ENCODE measurements at places on chromosomes 3 and 15.

DNA sequence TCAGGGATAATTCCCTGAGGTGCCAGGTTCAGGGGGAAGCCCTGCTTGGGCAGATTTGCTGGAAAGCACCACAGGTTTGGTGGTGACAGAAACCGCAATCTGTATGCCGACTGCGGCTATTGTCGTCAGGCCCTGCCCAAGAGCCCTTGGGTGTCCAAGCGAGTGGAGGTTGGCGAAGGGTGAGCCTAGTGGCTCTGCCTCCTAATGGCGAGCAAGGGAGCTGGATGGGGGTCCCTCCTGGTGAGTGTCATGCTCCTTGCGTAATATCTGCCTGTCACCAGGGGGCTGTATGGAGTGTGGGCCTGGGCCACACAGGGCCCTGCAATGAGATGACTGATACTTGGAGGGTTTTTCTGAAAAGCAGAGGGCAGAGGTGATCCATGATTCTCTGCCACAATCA is 101.6 kb downstream of the EPHB1 start:
- no peak for DNase-seq

GRCh38 chr3:62248734-62249483 is 124.4 kb downstream of the FEZF2 start:
- no peak for DNase-seq

DNA sequence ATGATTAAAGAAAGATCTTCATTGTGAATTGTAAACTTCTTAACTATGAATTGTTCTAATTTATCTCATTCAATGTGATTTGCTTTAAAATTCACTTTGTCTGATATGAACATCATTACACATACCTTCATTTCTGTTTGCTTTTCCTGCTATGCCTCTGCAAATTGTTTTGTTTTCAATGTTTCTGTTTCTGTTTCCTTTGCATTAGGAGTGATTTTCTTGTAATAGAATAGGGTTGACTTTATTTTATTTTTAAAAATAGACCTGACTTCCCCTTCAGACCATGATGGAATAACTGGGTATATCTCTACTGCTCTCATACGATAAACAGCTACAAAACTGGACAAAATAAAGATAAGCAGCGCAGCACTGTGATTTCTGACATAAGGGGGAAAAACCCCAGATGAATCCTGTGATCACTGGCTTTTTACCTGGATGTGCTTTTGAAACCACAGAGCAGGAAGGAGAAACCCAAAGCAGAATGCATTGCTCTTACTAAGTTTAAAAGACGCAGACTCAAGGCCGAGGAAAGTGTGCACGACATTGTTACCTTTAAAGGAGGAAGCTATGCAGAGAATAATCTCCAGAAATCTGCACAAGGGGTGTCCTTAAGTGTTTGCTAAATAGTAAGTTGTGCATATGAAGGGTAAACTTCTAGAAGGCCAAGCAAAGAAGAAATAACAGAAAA is 420.2 kb downstream of the TBC1D5 start:
- DNase-seq = no peak

- DNase-seq = no peak
Observed at GRCh38 chr15:79903144-79903543, 6.3 kb upstream of the MTHFS start.

DNA sequence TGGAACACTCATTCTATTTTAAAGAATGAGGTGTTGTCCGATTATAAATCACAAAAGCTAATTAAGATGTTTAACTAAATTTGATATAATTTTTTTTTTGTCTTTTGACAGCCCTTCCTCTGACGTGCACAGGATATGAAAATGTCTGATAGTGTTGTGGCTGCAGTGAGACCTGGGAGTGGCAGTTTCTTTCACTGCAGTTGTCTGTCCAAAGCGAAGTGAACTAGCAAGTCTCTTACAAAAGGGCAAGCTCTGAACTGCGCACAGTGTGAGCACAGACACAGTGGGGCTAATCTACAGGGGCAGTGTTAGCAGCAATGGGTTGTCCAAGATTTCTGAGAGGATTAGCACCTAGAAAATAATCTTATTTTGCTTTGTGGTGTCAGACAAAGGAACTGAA is 29.1 kb upstream of the MYRIP start:
- DNase-seq = no peak

DNA sequence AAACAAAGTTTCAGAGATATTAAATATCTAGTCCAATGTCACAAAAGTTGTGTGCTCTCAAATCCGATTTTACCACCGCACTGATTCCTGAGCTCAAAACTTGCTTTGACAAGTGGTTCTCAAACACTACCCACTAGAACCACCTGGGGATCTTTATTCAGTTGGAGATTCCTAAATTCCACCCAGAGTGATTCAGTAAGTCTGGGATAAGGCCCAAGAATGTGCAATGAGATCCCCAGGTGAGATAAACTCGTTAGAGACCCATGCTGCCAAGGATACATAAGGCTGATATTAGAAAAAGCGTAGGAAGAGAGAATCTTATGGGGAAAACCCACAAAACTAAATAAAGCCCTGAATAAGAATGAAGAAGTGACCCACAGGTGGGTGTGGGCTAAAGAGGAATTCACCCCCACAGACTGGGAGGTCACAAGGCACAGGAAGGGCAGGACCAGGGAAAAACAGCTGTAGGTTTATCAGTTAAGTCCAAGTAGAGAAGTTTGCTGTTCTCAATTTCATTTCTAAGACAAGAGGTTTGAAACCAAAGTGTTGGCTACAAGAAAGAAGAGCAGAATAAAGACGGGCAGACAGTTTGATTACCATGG is 11.5 kb upstream of the RPS17 start:
- no peak for DNase-seq

GRCh38 chr3:12484983-12485327 is 675 bp downstream of the TSEN2 start:
- DNase-seq = no peak

GRCh38 chr15:96323319-96324145 is 7.0 kb upstream of the NR2F2 start:
- DNase-seq = no peak

GRCh38 chr3:45983770-45984169 is 11.9 kb downstream of the FYCO1 start:
- DNase-seq = no peak

DNA sequence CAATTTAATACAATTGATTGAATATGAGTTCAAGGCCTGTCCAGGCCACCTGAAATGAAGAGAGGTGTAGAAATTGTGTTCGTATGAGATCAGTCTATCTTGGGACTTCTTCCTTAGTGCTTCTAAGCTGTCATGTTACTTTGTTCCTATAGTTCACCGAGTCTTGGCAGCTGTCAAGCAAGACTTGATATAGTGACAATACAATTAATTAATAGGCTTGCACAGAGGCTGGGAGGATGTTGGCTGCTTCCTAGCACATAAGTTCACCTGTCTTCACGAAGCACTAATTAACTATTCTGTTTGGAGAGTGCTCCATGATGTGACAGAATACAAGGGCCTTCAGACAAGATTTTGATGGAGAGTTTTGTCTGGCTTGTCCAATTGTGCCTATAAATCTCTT is 103.7 kb upstream of the CD96 start:
- no peak for DNase-seq

GRCh38 chr3:134650431-134651346 is at the start of gene KY:
Gene KY, minus strand, starts transcription at chr3:134651022. Its CDS starts 62 bp downstream, at chr3:134650960.
- DNase-seq = no peak

DNA sequence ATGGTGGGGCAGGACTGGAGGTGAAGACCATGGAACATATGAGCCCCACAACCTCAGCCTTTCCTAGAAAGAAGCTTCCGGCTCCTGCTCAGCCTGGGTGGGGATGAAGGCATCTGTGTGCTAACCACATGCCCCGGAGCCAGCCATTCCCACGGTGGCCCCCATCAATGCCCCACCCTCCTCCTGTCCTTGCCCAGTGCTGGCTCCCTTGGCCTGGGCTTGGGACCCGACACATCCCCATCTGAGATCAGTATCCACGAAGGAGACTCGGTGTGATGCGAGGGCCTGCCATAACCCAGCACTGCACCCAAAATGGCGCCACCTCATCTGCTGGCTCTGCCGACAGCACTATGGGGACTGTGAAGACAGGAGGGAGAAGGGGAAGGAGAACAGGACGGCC is 16.5 kb upstream of the PLXND1 start:
- no peak for DNase-seq

- DNase-seq = no peak
Observed at GRCh38 chr3:63798949-63799348, 20.1 kb upstream of the C3orf49 start.

- no peak for DNase-seq
Observed at GRCh38 chr3:40677321-40677720, 152.6 kb downstream of the ZNF621 start.

GRCh38 chr3:3023111-3023745 is 86.9 kb downstream of the IL5RA start:
- DNase-seq = no peak

GRCh38 chr3:129349791-129350190 is 71.1 kb downstream of the HMCES start:
- no peak for DNase-seq

DNA sequence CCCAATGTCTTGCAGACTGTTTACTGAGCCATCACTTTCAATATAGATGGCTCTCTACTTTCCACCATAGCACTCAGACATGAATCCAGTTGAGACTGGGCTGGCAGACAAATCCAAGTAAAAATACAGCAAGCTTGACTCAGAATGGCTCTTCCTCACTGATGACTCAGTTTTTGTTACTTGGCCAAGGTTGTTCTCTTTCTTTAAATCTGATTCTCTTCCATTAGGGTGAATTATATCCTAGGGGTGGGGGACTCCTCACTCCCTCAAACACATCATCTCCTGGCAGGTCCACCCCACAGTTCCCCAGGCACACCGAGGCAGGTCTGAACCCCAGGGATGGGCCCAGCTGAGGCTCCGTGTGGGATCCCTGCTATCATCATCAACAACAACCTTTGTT is 157.9 kb downstream of the MEX3B start:
- DNase-seq = peak; percentile 46

GRCh38 chr15:32905481-32905880 is 187.7 kb downstream of the GREM1 start:
- DNase-seq = no peak

- no peak for DNase-seq
Observed at GRCh38 chr15:38176691-38177090, 75.9 kb upstream of the SPRED1 start.

DNA sequence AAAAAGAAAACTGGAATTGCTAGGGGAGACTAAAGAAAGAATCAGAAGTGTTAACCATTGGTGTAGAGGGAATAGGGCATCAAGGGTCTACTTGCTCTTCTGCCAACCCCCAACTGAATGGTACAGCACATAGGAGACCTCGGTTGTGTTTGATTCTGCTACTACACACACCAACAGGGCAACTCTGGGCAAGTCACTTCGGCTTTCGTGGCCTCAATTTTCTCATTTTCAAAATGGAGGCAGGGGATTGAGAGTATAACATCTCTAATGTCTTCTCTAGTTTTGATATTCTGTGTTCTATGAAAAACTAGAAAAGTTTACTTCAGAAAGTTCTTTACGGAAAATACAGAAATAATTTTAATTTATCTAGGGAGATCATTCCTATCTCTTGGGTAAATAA is 120.3 kb upstream of the PHLDB2 start:
- no peak for DNase-seq

DNA sequence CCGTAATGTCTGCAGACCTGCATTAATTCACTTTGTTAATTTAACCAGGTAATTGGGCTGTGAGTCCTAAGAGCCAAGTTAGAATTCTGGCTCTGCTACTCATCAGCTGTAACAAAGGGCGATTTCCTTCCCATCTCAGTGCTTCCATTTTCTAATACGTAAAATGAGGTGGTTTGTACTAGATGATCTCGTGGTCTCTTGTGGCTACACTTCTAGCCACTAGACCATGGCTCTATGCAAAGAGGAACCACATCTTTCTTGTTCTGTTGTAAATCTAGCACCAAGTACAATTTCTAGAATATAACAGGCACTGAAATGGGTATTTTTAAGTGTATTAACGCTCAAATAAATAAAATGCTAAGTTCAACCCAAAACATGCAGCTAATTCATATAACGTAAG is 174.4 kb upstream of the THBS1 start:
- no peak for DNase-seq

- DNase-seq = no peak
Observed at GRCh38 chr3:48466386-48467109, 20.0 kb downstream of the ATRIP start.

- no peak for DNase-seq
Observed at GRCh38 chr3:142053244-142053643, 96.1 kb downstream of the TFDP2 start.

- no peak for DNase-seq
Observed at GRCh38 chr3:5058471-5058951, 63.6 kb upstream of the ARL8B start.

- DNase-seq = no peak
Observed at GRCh38 chr3:32818970-32819511, 1.2 kb downstream of the TRIM71 start.

- DNase-seq = no peak
Observed at GRCh38 chr15:71250936-71251583, 135.8 kb downstream of the THSD4 start.

- no peak for DNase-seq
Observed at GRCh38 chr3:28267984-28268849, 26.8 kb downstream of the CMC1 start.

GRCh38 chr3:14228681-14229470 is 50.3 kb downstream of the LSM3 start:
- DNase-seq = no peak

GRCh38 chr15:38721568-38721945 is 156.9 kb upstream of the RASGRP1 start:
- DNase-seq = no peak

DNA sequence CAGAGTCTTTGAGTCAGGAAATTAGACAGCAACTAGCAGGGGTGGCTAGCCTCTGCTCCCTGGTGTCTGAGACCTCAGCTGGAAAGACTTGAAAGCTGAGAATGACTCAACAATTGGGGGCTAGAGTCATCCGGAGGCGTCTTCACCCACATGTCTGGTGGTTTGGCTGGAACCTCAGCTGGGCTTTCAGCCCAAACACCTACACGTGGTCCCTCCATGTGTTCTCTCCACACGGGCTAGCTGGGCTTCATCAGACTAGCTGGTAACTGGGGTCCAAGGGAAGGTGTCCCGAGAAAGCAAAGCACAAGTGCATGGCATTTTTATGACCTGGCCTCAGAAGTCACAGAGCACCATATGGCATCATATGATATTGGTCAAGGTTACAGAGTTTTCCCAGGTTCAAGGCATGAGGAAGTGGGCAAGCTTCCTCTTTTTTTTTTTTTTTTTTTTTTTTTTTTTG is 19.9 kb upstream of the ABHD2 start:
- peak; percentile 87 for DNase-seq

DNA sequence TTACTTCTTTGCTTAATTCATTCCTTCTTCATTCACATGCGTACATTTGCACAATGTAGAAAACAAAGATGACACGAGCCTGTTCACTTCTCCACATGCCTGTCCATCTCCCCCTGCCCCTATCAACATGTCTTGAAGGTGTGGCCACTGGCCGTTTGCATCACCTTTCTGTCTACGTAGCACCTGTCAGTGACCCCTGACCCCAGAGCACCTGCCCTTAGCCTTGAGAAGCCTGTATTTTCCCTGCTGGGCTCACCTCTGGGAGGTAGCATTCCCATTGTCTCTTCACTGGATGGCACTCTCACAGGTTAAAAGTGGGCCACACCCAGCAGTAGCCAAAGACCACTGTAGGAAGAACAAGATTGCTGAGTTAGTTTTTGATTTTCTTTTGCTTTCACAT is 234.1 kb downstream of the THSD4 start:
- no peak for DNase-seq

- DNase-seq = no peak
Observed at GRCh38 chr15:81485806-81486205, 111.8 kb upstream of the TMC3 start.
